ENCODE measurements at places on chromosomes 12 and 14.

GRCh38 chr12:11782914-11783420, 133.5 kb downstream of the ETV6 start:
- DNase-seq = no peak

GRCh38 chr14:88940671-88941070, 116.2 kb downstream of the TTC8 start:
- no peak for DNase-seq

DNA sequence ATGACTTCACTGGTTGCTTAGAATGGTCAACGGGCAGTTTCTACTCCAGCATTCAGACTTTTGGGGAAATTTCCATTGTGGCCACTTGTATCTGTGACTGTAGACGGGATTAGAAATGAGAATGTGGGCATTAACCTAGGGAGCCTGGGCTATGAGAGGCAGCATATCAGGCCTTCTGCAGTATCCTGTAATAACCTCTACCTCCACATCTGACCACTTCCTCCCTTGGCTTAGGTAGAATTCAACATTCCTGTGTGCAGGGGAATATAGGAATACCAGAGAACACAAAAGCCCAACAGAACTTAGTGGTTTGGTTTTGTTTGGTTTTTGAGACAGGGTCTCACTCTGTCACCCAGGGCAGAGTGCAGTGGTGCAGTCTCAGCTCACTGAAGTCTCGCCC, 76.4 kb upstream of the HOXC13 start:
- no peak for DNase-seq

- DNase-seq = no peak
Measured at GRCh38 chr14:90663140-90663539, 153.1 kb downstream of the TTC7B start.

DNA sequence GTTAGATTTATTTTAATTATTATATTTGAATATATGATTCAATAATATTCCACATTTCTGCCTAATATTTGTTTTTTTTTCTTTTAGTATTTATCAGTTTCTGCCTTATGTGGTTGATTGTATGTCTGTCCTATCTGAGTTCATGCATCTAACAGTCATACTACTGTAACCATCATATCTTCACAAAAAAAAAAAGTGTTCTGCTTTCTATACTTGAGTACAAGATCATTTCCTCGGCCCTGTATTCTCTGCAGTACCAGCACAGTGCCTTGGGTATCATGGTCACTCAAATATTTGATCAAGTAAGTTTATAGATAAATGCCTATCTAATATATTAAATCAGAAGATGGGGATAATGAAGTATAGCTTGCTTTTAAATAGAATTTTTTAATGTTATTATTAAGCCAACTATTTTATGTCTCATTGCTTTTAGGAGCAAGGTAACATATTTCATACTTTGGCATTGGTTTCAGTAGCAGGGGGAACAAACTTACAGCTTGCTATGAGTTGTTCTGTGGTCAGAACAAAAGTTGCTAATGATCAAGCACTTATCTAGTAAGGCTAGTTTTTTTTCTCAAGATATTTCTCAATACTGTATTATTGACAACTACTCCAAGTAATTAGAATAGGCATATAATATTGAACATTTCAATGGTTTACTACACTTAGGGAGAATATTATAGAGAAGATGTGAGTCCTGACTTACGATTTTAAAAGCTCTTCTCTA, 290.5 kb upstream of the FBXO33 start:
- DNase-seq = no peak

DNA sequence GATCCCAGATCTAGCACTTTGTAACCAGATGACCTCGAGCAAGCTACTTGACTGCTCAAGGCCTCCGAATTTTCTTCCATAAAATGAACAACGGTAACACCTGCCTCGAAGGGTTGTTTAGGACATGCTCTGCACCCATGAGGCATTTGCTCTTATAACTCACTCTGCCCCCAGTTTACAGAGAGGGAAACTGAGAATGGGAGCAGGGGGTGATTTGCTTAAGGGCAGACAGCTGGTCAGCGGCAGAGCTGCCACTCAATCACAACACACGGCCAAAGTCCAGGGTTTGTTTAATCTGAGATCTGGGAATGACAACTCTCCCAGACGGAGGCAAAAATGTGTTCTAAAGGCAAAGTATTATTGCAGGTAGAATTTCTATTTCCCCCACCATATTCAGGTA, 156.3 kb downstream of the RIMBP2 start:
- DNase-seq = no peak

GRCh38 chr14:32443890-32444661, 115.0 kb downstream of the AKAP6 start:
- DNase-seq = no peak

DNA sequence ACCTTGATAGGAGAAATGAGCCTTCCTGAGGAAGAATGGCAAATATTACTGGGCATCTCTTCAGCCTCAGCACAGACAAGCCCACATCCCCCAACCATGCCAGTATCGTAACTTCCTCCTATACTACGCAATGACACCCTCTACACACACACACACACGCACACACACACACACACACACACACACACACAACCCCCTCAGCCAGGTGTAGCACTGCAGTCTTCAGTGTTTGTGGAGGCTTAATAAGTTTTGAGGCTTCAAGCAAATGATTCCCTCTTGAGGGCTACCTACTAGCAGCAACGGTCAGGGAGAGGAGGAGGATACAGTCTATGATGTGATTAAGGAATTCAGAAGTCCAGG, 1.6 kb downstream of the DGKA start:
- no peak for DNase-seq

DNA sequence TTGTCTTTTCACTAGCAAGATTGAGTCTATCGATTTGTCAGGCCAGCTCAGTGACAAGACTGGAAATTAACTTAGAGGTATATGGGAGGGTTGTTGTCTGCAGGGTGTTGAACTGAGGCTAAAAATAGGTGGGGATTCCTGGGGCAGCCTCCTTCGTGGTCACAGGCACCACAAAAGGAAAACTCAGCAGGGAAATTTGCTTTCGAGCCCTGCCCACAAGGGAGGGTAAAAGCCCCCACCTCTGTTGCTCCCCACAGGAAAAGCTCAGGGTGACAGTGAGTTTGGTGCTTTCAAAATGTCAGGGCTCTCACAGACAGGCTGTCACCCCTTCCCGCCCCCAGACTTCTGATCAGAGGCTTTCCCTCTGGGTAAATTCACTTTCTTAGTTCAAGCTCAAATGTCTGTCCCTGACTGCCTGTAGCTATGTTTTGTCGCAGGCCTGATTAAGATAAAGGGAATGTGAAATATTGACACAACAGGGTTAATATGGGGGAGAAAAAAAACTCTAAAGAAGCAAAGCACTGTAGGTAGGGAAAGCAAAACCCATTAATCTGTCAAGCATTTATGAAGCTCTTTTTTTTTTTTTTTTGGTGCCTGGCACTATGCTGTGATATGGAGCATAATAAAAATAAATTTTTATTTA, 11.7 kb upstream of the NFKBIA start:
- DNase-seq = no peak

DNA sequence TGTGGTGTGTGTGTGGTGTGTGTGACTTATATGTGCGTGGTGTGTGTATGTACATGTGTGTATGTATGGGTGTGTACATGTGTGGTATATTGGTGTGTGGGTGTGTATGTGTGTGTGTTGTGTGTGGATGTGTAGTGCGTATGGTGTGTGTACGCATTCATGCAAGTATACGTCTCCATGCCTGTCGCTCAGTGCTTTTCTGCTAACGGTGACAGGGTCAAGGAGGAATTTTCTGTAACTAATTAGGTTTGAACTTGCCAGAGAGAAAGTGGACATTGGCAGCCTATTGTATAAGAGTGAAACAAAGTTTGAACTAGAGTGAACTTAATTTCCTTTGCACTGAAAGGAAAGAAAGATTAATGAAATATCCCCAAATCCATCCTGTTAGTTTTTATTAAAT, 120.9 kb upstream of the GSC start:
- no peak for DNase-seq

DNA sequence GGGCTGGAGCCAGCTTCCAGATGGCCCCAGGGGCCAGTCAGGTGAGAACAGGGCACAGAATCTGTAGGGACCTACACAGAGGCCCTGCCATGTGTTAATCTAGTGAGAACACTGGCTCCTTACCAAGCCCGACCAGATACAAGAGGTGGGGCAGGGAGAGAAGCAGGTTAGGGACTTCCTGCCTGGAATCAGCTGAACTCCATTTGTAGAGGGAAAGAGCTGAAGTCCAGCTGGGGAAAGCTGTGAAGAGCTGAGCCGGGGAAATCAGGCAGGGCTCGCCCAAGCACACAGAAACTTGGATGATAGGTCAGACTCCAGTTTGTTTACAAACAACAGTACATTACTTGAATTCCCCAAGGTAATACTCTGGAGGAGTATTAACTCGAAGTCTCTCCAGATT, 46.7 kb downstream of the PTGER2 start:
- DNase-seq = no peak

GRCh38 chr12:52648012-52648550, 3.9 kb downstream of the KRT2 start:
- no peak for DNase-seq

- DNase-seq = no peak
Measured at GRCh38 chr12:6124411-6125309, at the start of gene VWF. Gene VWF (minus strand): TSS chr12:6124670. CDS start chr12:6123196, 1,474 bp downstream.

Measured in Caki2 (cell line).